ENCODE measurements at places on chromosomes 2 and 18.

DNA sequence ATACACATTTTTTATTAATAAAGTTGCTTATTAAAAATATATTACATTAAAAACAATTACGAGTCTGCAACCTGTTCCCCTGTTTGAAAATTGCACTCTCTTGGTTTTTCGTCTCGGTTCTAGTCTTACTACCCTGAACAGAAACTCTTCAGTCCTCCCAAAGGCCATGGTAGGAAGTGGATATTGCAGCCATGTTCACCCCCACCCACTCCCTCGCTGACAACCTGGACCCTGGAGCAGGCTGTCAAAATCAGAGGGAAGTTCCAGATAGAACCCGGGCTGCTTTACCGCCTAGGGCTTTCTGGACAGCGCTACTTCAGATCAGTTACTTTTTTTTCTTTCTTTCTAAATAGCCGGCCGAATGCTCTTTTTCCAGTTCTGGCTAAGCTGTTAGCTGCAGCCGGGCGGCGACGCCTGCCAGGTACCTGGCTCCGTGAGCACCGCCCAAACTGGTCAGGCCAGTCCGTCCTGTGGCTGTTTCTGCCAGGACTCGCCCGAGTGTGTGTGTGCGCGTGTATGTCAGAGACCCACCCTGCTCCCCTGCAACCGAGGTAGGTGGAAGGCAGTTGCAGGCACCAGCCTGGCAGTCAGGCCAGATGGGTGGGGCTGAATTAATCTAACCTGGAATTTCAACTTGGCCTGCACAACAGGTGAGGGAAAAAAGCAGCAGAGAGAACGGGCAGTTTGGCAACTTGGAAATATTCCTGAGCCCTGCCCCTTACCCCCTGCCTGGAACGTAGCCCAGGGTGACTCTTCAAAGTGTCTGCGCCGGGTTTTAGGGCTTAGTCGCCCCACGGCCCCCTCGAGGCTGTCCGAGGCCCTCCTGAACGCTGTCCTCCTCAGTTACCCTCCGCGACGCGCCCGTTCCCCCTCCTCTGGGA is 1.1 kb upstream of the TET3 start:
- DNase-seq, result no peak

- DNase-seq, result no peak
These were observed 387.8 kb upstream of the CDH7 start for GRCh38 chr18:65363011-65363410.

- DNase-seq, result no peak
These were observed 70.6 kb downstream of the SH3YL1 start for GRCh38 chr2:193141-193671.

GRCh38 chr2:1972011-1972410 is 227.7 kb upstream of the PXDN start:
- no peak for DNase-seq

DNA sequence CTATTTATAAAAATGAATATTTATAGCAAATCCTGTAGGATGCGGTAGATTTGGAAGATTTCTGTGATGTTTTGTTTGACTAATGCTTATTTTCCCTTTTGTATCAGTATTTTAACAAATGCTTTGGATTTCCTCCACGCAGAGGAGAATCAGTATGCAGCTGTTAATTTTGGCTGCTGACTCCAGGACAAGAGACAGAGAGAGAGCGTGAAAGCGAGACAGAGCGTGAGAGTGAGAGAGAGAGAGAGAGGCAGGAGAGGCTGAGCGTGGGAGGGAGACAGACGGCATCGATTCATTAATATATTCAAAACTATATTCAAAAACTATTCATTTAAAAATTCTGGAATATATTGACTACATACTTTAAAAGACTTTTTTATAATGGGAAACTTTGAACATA is 62.5 kb downstream of the RRM2 start:
- no peak for DNase-seq

GRCh38 chr2:177636672-177637071 is 244.1 kb downstream of the AGPS start:
- DNase-seq, result no peak

DNA sequence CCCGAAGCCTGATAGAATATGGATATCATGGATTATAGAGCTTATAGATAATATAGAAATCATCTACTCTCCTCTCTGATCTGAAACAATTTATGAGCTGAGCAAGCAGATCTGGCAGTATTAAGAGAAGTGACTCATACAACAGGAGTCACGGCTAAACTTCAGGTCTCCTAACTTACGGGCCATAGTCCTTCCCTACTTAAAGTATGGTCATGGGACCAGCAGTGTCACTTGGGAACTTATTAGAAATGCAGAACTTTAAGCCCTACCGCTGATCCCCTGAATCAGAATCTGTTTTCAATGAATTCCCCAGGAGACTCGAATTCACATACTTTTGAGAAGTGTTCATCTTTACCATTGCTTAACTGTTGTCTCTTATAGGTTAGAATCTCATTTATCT is 195.7 kb upstream of the FANCL start:
- DNase-seq, result no peak

DNA sequence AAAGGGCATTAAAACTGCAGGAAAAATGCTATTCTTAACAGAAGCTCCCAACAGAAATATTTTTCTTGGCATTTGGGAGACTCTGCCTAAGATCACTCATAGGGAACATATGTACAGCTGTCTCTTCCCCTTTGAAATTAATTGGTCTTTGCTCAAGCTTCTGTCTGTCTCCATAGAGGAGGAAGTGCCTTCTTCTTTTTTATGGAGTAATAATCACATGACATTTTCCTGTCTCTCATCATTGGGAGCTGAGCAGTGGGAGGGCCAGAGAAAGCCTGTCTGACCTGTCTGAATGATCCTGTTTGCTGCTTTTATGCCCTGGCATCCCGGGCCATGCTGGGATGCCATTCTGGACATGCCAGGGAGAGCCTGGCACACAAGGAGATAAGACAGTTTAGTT is 145.6 kb downstream of the AQP4 start:
- DNase-seq, result no peak

GRCh38 chr2:219737270-219737691 is 109.9 kb downstream of the SLC4A3 start:
- no peak for DNase-seq

- DNase-seq, result no peak
These were observed 4.5 kb upstream of the TOGARAM2 start for GRCh38 chr2:28976584-28976983.

DNA sequence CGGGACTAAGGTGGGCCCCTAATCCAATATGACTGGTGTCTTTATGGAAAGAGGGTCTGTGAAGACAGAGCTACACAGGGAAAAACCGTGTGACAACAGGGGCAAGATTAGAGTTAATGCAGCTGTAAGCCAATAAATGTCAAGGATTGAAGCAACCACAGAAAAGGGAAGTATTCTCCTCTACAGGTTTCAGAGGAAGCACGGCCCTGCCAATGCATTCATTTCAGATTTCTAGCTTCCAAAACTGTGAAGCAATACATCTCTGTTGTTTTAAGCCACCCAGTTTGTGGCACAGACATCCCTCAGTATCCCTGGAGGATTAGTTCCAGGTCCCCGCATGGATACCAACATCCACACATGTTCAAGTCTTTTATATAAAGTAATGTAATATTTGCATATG is 48.8 kb downstream of the SPP2 start:
- DNase-seq, result no peak

DNA sequence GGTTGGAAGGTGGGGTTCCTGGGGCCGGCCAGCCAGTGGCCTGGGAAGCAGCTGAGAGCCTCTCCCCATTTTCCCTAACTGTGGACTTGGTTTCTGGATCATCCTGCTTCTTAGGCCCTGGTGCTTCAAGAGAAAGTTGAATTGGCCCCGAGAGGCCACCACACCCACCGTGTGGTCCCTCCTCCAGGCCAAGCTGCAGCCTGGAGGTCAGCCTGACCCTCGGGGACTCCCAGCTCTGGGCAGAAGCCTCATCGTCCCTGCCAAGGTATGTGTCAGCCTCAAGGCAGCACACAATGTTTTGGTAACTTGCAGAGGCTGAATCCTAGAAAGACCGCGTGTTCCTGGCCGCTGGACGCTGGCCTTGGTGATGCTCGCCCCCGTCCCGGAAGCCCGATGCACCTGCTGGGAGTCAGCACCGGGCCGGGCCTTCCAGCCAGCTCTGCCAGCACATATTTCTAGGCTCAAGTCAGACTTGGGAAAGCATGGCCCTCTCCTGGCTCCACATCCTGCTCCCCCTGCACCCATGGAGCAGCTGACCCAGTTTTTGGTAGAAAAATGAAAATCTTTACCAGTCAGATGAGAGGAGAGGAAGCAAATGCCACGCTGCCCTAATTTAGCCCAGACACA is 72.6 kb downstream of the ACTR2 start:
- no peak for DNase-seq

- no peak for DNase-seq
These were observed 43.8 kb downstream of the REEP1 start for GRCh38 chr2:86293612-86294011.

DNA sequence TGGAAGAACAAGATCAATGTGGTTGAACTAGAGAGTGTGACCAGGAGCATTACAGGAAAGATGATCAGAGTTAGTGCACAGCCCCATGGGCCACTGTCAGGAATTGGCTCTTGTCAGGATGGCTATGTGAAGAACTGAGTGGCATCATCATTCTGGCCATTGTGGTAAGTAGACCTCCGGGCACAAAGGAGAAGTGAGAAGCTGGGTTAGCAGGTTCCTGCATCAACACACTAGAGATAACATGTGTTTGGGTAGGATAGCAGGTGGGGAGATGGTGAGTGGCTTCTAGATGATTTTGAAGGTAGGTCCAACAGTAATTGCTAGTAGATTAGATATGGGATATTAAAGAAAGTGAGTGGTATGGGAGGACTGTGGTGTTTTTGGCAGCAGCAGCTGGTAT is 408.2 kb downstream of the TSN start:
- DNase-seq, result no peak

GRCh38 chr2:236117861-236118269 is 50.3 kb downstream of the GBX2 start:
- DNase-seq, result no peak

- no peak for DNase-seq
These were observed 1.1 kb downstream of the IGFBP5 start for GRCh38 chr2:216694082-216694825.

DNA sequence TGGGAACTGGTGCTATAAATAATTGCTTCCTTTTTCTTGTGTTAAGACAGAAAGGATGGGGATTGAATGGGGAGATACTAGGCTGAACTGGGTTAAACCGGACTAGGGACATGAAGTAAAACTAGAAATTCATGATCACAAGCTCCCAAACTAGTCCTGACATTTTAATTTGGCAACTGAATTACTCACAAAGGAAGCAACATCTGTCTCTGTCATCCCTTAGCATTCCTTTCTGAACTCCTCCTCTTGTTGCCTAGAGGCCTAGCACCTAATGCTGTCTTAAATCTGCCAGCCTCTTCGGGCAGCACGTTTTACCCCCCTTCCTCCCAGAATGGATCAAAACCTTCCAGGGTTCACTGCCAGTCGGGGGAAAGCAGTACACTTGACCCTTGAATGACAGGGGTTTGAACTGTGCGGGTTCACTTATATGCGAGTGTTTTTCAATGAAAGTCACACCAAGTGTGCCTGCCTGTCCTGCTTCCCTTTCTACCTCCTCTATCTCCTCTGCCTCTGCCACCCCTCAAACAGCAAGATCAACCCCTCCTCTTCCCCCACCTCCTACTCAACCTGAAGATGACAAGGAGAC is 8.2 kb downstream of the KCTD1 start:
- DNase-seq, result no peak

- DNase-seq, result no peak
These were observed 197.0 kb upstream of the ACVR2A start for GRCh38 chr2:147647816-147648215.

DNA sequence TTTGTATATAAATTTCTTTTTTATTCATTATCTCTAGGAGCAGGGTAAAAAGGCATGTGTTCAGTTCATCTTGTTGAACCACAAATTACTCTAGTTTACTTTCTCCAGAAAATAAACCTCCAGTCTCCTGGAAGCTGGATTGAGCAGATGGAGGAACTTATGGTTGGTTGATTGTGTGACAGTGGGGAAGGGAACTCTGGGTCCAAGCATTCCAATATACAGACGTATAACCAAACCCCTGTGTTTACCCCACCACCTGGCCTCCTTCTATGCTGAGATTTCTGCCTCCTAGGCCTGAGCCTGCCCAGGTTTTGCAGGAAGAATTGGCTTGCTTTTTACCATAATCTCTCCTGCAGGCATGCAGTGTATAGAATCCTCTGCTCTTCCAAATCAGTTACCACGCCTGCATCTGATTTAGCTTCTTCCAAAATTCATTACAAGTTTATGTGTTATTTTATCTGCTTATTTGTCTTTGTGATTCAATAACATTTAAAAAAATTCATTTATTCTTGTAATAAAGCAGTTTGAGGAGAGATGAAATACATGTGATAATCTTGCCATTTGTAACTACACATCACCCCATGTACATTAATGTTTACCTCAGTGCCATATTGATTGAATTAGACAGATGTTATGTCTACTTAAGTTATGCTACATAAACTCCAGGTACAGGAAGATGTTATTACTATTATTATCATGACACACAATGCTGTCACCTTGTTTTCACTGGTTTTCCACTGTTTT is 2.5 kb upstream of the RAB27B start:
- DNase-seq, result no peak

- DNase-seq, result no peak
These were observed 200.7 kb downstream of the RPIA start for GRCh38 chr2:88892207-88892606.

GRCh38 chr18:50721451-50722120 is 98.2 kb downstream of the MRO start:
- no peak for DNase-seq

GRCh38 chr2:203894262-203894661 is 26.7 kb downstream of the CTLA4 start:
- no peak for DNase-seq

GRCh38 chr2:54468673-54469072 is 12.5 kb downstream of the SPTBN1 start:
- no peak for DNase-seq

- DNase-seq, result no peak
These were observed 144.7 kb downstream of the RNF144A start for GRCh38 chr2:7061921-7062320.

GRCh38 chr2:108614659-108615058 is 80.4 kb downstream of the LIMS1 start:
- DNase-seq, result no peak

DNA sequence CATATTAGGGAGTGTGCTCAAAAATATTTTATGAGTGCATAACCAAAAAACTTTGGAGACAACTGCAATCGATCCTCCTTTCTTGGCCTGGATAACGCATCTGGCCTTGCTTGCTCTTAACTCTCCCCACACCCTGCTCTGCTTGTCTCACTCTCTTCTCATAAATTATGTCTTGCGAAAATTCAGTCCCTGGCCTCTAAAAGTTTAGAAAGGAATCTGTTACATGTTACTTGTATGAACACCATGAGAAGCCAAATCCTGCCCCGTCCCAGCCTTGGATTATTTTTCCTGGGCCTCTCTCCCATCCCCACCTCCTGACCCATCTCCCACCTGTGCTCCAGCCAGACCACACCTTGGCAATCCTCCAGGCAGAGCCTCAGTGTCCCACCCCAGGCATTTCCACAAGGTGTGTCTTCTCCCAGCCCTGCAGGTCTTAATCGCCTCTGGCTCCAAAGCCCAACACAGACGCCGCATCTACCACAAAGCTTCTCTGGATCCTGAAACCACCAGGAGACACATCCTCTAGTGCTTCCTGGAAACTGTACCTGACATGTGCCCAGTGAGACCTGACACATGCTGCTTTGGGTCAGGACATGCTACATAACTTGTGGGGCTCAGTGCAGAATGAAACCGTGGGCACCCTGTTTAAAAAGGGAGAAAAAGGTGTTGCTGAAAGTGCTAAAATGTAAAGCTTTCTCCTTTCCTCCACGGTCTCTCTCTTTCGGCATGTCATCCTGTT is 99.6 kb upstream of the ST3GAL5 start:
- no peak for DNase-seq

- no peak for DNase-seq
These were observed 46.7 kb downstream of the DAPL1 start for GRCh38 chr2:158841850-158842249.
